ENCODE measurements at places on chromosomes 2 and 18.

DNA sequence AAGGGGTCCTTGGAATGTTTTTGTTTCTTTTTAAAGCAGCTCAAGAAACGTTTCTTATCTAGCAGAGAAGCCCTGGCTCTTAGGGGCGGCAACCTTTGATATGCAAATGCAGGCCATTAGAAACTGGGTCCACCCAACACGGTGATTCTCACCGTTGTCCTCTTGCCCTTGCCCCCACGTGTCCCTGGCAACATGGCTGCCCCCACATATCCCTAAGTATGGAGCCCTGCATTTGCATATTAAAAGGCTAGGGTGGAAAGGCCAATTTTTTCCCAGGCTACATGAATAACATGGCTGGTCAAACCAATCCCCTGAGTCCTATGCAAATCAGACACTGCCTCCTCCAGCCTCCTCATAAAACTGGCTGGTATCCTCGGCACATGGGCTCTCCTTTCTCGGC is 230.1 kb upstream of the SPOPL start:
- DNase-seq: no peak

GRCh38 chr18:74790451-74790850 is 192.8 kb downstream of the ZNF407 start:
- no peak for DNase-seq

GRCh38 chr2:74503506-74504475 is 3.7 kb downstream of the PCGF1 start:
- DNase-seq: no peak

- no peak for DNase-seq
Observed at GRCh38 chr18:36375118-36375517, 77.6 kb downstream of the FHOD3 start.

GRCh38 chr2:10931710-10932255 is 20.0 kb downstream of the KCNF1 start:
- DNase-seq: no peak

GRCh38 chr2:48247206-48247605 is 282.7 kb upstream of the STON1 start:
- no peak for DNase-seq

- DNase-seq: no peak
Observed at GRCh38 chr2:28670856-28671255, 80.8 kb upstream of the PPP1CB start.

DNA sequence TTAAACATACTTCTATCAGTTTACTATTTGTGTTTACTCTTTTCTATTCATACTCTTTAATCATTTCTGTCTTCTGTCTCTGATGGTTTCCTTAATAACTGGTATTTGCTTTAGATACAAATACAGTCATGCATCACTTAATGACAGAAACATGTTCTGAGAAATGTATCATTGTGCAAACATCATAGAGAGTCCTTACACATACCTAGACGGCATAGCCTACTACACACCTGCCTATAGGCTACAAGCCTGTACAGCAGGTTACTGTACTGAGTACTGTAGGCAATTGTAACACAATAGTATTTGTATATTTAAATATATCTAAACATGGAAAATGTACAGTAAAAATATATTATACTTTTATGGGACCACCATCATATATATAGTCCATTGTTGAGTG is 36.3 kb downstream of the VSNL1 start:
- DNase-seq: no peak

DNA sequence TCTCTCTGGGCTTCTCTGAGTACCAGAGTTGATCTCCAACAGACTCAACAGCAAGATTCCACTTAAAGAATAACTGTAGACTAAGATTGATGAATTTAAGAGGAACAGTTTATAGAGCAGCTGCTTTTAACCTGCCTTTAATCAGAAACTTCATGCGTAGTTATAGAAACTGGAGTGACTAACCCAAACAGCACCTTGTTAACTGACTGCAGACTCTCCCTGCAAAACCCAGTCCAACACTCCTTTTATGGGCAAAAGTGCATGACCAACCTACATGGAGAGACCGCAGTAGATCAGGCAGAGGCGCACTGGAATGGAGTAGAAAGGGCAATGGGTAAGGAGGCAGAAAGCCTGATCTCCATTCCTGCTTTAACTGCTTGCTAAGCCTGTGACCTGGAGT is 110.6 kb downstream of the NRP2 start:
- no peak for DNase-seq

DNA sequence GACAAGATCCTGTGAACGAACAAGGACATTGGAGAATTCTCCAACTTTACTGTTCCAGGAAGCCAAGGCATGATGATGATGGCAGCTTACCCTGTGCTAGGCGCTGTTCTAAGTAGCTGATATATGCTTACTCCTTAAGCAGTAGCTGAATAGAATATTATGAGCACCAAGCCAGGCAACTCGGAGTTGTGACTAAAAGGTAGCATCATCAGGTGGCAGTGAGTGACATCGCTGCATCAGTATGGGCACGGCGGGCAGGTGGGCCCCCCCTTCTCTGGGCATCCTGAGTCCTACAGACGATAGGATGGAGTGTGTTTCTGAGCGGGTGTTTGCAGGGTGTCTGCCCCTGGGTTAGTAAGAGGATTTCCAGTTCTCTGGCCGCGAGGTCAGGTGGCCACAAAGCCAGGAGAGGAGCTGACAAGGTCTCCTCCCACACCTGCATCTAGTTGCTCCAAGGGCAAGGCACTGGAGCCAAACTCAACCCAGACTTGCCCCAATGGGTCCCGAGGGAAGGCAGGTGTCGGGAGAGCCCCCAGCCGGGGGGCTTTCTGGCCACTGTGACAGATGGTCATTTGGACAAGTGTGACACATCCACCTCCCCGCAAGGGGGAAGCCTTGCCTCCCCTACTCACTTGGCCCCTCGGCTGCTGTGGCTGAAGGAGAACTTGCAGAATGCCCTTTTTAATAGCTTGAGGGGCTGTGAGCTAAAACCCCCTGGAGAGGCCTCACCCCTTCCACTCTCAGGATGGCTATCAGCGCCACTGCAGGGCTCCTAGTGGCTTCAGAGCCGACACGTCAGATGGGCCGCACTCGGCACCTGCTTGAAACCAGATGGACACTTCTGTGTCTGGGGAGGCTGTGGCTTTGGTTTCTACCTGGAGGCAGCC is 55.5 kb downstream of the CRACDL start:
- no peak for DNase-seq
